ENCODE measurements at places on chromosomes 2 and 18. TPM values are rescaled to one million over a fixed set of nuclear protein-coding genes. Genes with fewer than 3 reads are reported as not detected.

Gene ZNF532
- total RNA-seq: 70.9 TPM

Gene CYRIA
- 11.3 TPM for total RNA-seq

Gene PROM2
- total RNA-seq: 1.8 TPM

Gene ACTR2
- total RNA-seq: 32.6 TPM

Gene LCLAT1
- 50.5 TPM for total RNA-seq

Gene NT5C1B
- total RNA-seq: not detected

Gene INO80C
- total RNA-seq: 5.6 TPM

Gene PHOSPHO2
- 1.5 TPM for total RNA-seq

Gene RGPD3
- total RNA-seq: 0.38 TPM

Gene PDCD1
- 0.60 TPM for total RNA-seq

Gene ALLC
- not detected for total RNA-seq

Gene ACMSD
- total RNA-seq: not detected

Gene NABP1
- total RNA-seq: 2.1 TPM

Gene G6PC2
- total RNA-seq: 0.21 TPM

Gene PFN4
- total RNA-seq: not detected

Gene ITGB6
- total RNA-seq: 2.6 TPM

Gene CHRND
- total RNA-seq: not detected

Gene CCDC74A
- 2.2 TPM for total RNA-seq

Gene XDH
- not detected for total RNA-seq

Gene SLC5A7
- total RNA-seq: 0.16 TPM

Gene MCFD2
- total RNA-seq: 88.8 TPM

Gene C2orf81
- total RNA-seq: 1.1 TPM

Gene POTEJ
- not detected for total RNA-seq

Gene WNT10A
- total RNA-seq: not detected

Gene HTR2B
- total RNA-seq: 1.3 TPM

Gene CHST9
- 14.1 TPM for total RNA-seq

Gene FAM124B
- 5.1 TPM for total RNA-seq

Gene IL1RL1
- 2.3 TPM for total RNA-seq

Gene FBXO48
- 1.1 TPM for total RNA-seq

Gene SERPINB12
- total RNA-seq: not detected

Gene CRYGD
- total RNA-seq: not detected

Gene SCN9A
- total RNA-seq: 2.5 TPM

Gene ITGB1BP1
- total RNA-seq: 137 TPM

Gene RAPGEF4
- total RNA-seq: 16.0 TPM

Gene SLC8A1
- total RNA-seq: 713 TPM

Gene PCGF1
- total RNA-seq: 10.6 TPM
